ENCODE measurements at places on chromosomes 6 and 20.

GRCh38 chr6:152386131-152386530 lies 251.0 kb downstream of the SYNE1 start:
- no peak for DNase-seq

GRCh38 chr6:15517600-15517999 lies 145.2 kb downstream of the DTNBP1 start:
- no peak for DNase-seq

DNA sequence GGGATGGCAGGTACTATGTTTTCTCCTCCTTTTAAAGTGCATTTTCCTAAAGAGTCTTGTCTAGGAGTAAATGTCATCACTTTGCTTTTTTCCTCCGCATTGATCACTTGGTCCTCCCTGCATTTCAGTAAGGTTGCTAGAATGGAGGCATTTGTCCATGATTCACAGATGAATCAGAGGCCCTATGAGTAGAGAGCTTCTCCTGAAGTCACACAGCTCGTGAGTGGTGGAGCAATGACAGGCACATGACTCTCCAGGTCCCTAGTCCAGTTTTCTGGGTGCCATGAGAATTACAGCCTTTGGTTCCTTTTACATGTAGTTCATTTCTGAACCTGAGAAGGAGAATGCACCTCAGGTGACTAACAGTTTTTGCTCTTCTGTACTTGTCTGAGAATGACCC lies 50.5 kb downstream of the HLA-A start:
- no peak for DNase-seq

GRCh38 chr20:6595704-6596103 lies 171.8 kb upstream of the BMP2 start:
- DNase-seq: no peak

DNA sequence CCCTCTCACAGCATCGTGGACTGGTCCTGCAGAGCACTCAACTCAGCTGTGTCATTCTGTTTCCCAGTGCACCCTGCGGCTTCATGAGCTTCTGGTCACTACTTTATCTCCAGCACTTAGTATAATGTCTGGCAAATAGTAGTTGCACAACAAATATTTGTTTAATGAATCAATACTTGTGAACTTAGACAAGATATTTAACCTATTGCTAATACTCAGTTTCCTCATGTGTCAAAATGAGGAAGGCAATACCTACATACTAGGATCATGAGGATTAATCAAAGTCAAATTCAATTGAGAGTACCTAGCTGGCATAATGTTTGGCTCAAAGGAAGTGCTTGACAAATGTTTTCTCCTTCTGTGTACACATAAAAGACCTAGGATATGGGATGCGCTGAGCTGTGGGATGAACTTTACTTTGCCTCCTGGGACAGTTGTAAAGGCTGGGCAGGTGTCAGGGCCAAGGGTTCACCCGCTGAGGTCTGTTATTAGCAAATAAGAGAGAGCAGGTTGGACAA lies 86.3 kb downstream of the FNDC1 start:
- DNase-seq: no peak

GRCh38 chr6:52136055-52136454 lies 48.6 kb upstream of the PKHD1 start:
- DNase-seq: no peak

- DNase-seq: no peak
Measured at GRCh38 chr6:37636116-37636515, 61.6 kb downstream of the MDGA1 start.

GRCh38 chr6:141513830-141514229 lies 618.9 kb upstream of the GJE1 start:
- no peak for DNase-seq

GRCh38 chr6:2221726-2222274 lies 23.6 kb downstream of the GMDS start:
- no peak for DNase-seq

- DNase-seq: no peak
Measured at GRCh38 chr6:133969285-133969920, 16.4 kb downstream of the TBPL1 start.

GRCh38 chr20:40711079-40711478 lies 22.0 kb upstream of the MAFB start:
- no peak for DNase-seq

DNA sequence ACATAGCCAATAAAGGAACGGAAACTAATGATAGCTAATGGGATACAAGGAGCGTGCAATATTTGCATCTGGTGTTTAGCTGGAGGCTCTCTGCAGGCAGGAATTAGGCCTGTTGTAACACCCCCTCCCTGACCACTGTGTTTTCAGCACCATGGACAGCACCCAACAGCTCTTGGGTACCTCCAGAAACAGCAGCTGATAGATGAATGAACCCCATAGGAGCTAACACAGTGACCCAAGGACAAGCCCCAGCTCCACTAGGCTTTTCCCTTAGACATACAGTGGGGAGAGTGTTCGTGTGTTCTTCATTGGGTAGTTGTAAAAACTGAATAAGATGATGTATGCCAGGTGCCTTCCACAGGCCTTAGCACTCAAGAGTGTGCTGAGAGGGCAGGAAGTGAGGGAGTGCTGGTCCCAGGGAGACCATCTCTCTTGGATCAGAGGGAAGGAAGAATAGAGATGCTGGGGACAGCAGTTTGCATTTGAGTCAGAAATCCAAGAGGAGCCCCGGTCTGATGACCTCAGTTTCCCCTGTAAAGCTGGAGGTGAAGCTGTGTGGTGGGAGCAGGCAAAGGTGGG lies 161.3 kb downstream of the PHACTR3 start:
- no peak for DNase-seq

GRCh38 chr6:139648430-139649000 lies 274.1 kb upstream of the CITED2 start:
- DNase-seq: no peak

GRCh38 chr6:115717062-115717461 lies 343.6 kb downstream of the FRK start:
- no peak for DNase-seq

DNA sequence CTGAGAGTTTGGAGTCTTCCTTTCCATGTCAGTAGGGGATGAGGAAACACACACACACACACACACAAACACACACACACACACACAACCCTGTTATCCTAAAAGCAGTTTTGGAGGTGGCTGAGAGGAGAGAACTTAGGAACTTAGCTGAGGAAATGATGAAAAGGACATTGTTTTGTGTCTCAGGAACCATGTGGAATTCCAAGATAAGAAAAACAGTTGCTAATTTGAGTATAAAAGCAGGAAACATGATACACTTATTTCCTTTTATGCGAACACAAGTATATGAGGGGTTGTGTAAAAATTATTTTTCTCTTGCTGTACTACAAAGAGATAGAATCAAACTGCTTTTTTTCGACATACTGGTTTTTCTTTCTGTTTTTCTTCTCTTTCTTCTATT lies at the start of gene MYCT1:
MYCT1 (plus strand) TSS at position 264 of the 400 bp plus-strand sequence; CDS start at position 270, 6 bp downstream.
- no peak for DNase-seq

DNA sequence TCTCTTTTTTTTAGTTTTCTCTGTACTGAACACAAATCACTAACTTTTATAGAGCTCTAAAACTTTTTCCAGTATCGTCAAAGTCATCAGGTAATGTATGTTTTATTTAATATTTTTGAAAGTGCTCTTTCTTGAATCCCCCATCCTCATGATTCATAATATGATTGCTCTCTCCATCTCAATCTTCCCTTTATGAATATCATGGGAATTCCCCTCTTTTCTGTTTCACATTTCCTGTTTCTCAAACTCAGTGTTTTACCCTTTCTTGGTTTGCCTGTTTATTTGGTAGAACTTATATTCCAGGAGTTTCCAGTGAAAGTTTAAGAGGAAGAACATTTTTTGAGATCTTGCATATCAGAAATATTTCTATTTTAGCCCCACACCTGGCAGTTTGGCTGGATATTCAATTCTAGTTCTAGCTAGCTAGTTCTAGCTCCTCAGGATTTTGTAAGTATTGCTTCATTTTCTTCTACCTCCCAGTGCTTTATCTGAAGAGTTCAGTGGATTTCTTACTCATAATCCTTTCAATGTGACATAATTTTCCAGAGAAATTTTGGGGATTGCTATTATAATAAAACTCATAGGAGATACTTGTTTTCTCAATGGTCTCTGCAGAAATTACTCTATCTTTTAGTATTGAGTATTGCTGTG lies 6.1 kb upstream of the C6orf58 start:
- no peak for DNase-seq

DNA sequence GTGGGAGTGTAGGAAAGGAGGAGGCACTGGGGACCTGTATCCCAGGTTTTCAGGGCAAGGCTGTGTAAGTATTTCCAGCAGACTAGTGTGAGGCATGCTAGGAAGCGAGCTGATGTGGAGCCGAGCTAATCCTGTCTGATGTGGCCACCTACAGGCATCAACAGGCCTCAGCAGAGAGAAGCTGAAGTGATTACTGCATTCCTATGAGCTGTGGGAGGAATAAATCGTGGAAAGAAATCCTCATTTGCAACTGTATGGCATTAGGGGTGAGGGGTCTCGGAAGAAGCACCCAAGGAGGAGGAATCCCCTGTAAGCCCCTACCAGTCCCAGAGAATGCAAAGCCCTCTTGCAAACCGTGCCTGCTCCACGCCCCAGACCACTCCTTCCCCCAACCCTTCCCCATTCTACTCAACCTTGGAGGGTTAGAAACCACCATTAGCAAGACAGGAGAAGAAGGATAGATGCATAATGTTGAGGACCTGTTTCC lies 41.6 kb downstream of the C6orf15 start:
- no peak for DNase-seq

DNA sequence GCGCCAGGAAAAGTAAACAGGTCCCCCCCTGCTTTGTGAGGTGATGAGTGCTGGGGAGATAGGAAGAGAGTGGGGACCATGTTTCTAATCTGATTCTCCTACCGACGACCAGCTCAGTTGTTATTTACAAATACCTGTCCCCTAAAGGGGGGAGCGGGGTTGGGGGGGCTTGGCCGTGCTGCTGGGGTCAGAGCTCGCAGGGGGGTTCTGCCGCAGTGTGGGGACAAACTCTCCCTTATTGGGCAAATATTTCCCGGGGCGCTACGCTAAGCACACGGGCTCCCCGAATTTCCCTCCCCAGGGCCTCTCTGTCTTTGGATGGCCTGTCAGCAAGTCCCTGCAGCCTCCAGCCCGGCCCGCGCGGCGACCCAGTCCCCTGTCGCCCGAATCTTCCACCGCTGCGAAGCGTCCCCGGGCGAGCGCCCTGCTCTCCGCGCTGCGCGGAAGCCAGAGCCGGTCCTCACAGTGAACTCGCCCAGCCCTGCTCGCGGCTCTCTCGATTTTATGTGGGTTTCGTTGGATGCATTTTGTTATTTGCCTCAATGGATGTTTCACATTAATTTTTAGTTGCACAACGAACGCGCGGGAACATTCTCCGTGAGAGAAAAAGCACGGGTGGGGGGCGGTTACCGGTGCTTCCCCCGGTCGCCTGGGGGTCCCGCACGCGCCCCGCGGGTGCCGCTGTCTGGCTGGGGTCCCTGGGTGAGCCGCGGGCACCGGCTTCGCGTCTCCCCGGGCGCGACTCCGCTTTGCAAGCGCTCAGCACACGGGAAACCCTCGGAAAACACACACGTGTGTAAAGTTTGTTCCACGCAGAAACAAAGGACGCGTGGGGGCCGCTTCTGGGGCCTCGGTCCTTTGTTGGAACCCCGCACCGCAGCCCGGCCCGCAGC lies 1.5 kb upstream of the STX16 start:
- DNase-seq: no peak

DNA sequence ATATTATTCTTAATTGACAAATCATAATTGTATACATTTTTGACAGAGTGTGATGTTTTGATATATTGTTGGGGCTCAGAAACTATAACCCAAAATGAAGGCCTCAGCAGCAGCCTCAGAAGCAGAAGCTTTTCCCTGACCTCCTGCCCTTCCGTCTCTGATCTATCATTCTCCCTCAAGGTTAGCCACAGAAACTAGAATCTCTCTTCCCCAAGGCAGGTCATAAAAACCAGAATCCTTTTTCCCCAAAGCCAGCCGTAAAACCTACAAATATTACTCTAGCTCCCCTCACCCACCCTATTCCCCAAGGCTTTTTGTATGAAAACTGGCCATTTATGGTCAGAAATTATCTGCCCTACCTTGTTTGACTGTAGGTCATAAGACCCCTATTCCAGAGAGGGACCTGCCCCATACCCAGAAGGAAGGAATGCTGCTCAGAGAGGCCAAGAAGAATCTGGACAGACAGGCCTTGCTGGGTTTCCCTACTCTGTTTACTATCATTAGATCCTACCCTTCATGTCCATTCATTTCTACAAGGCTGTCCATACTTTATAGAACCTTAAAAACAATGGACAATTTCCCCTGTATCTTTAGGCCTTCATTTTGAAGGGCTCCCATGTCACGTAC lies 14.5 kb downstream of the OR2B2 start:
- DNase-seq: no peak

DNA sequence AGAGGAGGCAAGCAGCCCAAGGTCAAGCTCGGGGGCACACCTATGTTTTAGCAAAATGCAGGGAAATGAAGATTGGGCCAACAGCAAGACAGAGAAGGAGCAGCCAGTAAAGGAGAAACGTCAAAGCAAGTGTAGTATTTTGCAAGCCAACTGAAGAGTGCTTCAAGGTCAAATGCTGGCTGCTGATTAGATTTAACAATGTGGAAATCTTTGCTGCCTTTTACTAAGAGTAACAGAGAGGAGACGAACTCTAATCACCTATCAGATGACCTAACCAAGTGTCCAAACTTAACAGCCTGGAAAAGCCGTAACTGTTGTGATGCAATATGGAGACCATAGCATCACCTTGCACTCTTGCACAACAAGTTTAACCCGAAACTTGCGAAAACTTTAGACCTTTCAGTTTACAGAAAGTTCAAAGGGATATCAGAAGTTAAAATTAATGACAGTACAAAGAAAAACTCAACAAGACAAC lies 30.4 kb downstream of the AKIRIN2 start:
- no peak for DNase-seq

- no peak for DNase-seq
Measured at GRCh38 chr20:536426-537010, 7.1 kb downstream of the CSNK2A1 start.

GRCh38 chr6:140201787-140202458 lies 827.5 kb upstream of the CITED2 start:
- DNase-seq: no peak

- DNase-seq: no peak
Measured at GRCh38 chr6:113591896-113592827, 265.0 kb upstream of the MARCKS start.

DNA sequence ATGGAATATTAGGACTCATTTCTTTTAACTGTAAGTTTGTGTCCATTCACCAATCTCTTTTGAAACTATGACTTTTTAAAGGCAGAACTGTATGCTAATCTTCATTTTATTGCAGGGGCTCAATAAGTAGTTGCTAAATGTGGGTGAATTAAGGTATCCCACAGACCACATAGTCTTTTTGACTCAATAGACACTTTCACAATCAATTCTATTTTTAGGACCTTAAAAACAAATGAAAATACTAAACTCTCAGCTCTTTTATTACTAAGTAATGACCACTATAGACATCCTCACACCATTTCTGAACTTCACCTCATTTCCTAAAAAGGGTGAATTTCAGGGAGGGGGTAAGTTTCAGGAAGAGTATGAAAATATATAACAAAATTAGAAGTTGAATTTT lies 106.8 kb upstream of the BEND6 start:
- no peak for DNase-seq

- no peak for DNase-seq
Measured at GRCh38 chr20:34983089-34983820, 27.6 kb downstream of the MYH7B start.

DNA sequence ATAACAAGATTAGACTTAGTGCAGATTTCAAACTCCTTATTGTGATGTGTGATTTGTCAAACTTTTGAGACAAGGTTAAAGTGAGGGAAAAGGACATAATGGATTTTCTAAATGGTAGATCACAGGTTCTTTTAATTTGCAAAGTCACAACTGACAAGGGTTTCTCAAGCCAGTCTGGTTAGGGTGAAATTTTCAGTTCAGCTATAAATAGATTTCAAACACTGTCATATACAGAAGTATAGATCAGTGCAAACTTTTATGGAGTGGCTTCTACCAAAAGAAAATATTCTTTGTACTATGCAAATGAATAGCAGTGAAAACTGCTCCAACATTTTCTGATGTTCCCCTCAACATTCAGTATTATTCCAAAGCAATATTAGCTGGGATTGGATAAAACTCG lies 337.1 kb upstream of the MAN1A1 start:
- DNase-seq: no peak

All from stimulated activated CD4-positive, alpha-beta T cell treated with anti-CD3 and anti-CD28 coated beads, Interleukin-15, amount 100 ng/mL, for 1 hour (primary cell).